Myocyte (in vitro differentiated cells): ENCODE measurements at places on chromosomes 1 and 21. TPM values are rescaled to one million over a fixed set of nuclear protein-coding genes. Genes with fewer than 3 reads are reported as not detected.

GRCh38 chr1:185038813-185039376 lies 6.5 kb upstream of the RNF2 start:
- no peak for DNase-seq

GRCh38 chr1:23527366-23527765 lies 3.7 kb downstream of the E2F2 start:
- DNase-seq: no peak

DNA sequence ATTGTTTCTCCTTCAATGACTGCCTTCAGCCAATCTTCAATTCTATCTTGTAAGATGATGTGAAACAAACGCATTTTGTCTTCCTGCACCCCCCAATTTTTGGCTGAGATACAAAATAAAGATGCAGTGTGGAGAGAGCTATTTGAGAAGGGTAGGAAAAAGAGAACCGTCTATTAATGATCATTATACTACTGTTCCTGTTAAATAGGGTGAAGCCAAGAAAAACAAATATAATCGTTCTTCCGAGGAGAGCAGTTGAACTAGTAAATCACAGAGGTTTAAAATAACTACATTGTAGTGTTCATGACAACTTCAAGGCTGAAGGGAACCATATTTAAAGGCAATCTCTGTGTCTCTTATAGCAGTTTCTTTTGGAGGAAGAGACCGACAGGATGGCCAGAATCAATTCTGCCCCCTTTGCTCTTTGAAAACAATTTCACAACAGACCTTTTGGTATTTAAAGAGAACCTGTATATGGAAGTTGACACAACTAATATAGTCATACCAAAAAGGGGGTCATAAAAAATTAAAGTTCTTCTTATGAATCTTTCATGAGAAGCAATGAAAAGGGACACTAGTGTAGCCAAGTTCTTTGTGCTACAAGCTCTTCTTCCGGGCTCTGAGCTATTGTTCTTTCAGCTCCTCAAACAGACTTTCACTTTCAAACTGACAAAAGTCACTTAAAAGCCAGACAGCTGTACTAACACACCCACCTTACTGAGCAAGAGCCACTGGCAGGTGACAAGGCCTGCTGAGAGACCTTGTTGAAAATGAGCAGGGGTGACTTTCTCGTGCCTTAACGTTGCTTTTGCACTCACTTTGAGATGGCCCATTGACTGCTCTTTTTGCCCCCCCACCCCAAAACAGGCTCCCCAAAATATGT lies 30.9 kb downstream of the PROX1 start:
- DNase-seq: no peak

The AMY1B gene
- total RNA-seq: not detected in 2 replicates

DNA sequence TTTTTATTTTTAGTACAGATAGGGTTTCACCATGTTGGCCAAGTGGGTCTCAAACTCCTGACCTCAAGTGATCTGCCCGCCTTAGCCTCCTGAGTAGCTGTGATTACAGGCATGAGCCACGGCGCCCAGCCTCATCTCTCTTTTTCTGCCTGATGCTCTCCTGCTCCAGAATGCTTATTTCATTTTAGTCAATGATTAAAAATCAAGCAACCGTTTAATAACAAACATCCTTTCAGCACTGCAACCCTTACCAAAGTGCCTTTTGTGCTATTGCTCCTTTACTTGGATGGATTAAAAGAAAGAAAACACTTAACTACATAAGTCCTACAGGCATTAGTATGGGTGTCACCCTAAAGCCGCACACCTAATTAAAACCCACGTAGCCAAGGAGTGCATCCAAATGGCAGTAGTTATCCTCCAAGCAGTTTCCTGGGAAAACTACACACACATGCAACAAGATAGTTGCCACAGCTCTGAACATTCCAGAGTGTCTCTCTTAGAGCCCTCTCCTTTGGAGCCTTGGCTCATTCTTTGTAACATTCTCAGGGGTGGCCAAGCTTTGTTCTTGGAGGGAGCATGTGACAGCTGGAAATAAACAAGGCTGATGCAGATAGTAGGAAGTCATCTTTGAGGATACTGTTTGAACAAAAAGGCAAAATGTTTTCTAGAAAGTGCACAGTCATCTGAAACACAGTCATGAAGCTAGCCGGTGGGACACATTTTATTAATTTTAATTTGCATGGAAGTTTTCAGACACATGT lies 51.2 kb downstream of the KCNJ15 start:
- peak; percentile 46 for DNase-seq

The CASQ2 gene
- total RNA-seq: 247 and 330 TPM in 2 replicates

GRCh38 chr1:64891448-64891825 lies 74.9 kb downstream of the JAK1 start:
- no peak for DNase-seq

- DNase-seq: no peak
These were observed 112.5 kb downstream of the RERE start for GRCh38 chr1:8704866-8705506.

GRCh38 chr1:39081271-39082009 lies 55.3 kb downstream of the NDUFS5 start:
- peak; percentile 37 for DNase-seq

The SLC44A3 gene
- total RNA-seq: 1.6 and 2.2 TPM in 2 replicates

The OXCT2 gene
- 0.16 and 0.88 TPM in 2 replicates for total RNA-seq

DNA sequence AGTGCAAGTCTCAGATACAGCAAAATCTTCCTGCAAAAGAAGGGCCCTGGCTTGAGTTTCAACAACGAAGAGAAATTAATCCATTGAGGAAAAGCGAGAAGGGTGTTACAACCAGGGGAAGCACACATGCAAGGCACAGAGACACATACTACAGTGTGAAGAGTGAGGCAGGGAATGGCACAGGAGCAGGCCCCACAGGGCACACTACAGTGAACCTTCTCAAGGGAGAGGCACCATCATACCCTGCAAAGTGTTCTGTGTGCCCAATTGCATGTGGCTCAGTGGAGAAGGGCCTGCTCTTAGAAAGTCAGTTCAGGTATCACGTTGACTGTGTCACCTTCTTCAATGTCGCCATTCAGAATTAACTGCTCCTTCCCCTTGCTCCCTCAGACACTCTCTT lies 60.3 kb downstream of the LMX1A start:
- no peak for DNase-seq

GRCh38 chr1:57633881-57634280 lies 210.0 kb upstream of the DAB1 start:
- DNase-seq: no peak

The ZNF648 gene
- not detected in 2 replicates for total RNA-seq

DNA sequence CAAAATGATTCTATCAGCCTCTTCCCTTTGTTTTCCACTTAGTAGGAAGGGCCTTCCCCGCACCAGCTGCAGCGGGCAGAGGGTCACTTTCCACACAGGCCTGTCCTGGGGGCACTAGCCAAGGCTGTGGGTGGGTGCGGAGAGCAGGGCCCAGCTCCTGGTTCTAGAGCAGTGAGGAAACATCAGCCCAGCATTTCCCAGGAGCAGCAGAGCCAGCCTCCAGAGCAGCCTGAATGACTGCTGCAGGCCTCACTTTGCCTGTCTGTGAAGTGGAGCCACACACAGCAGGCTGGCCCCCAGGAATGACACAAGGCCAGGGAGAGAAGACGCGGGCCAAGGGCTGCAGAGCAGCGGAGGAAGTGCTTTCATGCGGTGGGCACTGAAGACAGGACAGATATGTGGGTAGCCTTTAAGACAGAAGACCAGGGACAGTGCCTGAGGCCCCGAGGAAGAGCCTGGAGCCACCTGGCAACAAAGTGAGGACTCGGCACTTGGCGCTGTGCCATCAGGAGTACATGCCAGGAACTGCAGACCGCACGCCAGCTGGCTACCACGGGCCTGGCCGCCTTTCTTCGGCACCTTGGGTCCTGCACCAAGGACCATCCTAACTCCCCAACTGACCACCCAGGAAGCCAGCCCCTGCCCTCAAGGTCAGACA lies 42.0 kb downstream of the ACOT7 start:
- DNase-seq: peak; percentile 46

DNA sequence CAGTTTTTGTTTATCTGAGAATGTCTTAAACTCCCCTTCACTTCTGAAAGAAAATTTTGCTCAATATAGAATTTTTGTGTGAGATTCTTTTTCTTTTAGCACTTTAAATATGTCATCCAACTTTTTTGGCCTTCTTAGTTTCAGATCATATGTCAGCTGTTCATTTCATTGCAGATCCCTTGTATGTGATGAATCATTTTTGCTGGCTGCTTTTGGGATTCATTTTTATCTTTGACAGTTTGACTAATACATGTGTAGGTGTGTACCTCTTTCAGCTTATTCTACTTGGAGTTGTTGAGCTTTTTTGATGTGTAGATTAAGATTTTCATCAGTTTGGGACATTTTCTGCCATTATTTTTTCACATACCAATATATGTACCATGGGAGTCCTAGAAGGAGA lies 156.8 kb downstream of the FASLG start:
- DNase-seq: peak; percentile 44

- DNase-seq: no peak
These were observed 5.7 kb upstream of the ACBD6 start for GRCh38 chr1:180507795-180508724.

- no peak for DNase-seq
These were observed 43.7 kb downstream of the KIF21B start for GRCh38 chr1:200979574-200980451.

The TRIM46 gene
- total RNA-seq: 0.62 and 0.94 TPM in 2 replicates

The DISC1 gene
- total RNA-seq: 3.6 and 5.2 TPM in 2 replicates

The NBPF6 gene
- not detected in 2 replicates for total RNA-seq

DNA sequence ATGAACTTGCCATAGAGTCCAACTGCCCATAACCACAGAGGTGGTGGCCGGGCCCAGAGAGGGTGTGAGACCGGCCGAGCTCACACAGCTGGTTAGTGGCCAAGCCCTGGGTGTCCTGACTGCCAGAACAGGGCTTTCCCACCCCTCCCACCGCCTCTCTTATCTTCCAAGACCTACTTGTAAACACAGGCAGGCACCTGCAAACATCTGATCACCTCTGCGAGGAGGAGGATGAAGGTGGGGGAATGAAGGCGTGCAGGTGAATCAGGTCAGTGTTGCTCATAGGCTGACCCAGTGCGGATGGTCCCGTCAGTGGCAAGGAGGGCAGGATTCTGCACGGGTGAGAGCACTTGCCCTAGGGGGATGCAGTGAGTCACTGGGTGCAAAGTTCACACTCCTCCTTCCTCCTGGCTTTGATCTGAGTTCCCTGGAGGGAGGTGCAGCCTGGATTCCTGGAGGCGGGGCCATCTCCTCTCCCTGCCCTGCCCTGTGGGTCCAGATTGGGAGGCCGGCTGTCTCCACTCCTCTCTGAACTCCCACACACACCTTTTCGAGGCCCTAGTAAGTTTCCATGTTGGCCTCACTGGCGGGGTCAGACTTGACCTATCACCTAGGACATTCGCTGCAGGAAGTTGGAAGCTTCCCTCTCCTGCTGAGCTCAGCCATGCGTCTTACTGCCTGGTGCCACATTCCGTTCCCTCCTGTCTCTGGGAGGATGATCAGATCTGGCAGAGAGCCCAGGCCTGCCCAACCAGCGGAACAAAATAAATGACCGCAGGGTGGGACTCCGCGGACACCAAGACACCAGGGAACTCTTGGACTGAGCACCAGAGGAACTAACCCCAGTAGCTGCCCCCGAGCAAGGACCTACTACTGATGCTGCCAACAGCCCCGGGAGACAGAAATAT lies 7.3 kb downstream of the UQCRHL start:
- peak; percentile 84 for DNase-seq

DNA sequence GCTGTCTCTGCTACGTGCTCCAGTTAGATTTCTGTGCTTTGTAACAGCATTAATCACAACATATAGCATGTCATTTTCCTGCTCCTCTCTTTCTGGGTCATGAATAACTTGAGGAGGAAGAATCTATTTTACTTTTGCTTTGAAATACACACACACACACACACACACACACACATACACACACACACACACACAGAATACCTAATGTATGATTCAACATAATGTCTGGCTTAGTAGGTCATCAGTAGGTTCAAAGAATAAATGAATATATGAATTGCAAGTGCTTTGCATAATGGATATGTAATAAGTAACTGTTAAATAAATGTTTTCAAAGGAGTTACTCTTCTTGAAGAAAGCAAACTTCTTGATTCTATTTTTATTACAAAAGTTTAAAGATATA lies 249.0 kb downstream of the PDE4B start:
- no peak for DNase-seq

The IGSF9 gene
- total RNA-seq: 0.16 TPM in 1 of 2 replicates, not detected in the other

GRCh38 chr1:185960422-185961321 lies 226.5 kb downstream of the HMCN1 start:
- no peak for DNase-seq

The EFHD2 gene
- 84.4 and 207 TPM in 2 replicates for total RNA-seq

- DNase-seq: peak; percentile 43
These were observed 182.9 kb downstream of the BACH1 start for GRCh38 chr21:29481641-29482040.

DNA sequence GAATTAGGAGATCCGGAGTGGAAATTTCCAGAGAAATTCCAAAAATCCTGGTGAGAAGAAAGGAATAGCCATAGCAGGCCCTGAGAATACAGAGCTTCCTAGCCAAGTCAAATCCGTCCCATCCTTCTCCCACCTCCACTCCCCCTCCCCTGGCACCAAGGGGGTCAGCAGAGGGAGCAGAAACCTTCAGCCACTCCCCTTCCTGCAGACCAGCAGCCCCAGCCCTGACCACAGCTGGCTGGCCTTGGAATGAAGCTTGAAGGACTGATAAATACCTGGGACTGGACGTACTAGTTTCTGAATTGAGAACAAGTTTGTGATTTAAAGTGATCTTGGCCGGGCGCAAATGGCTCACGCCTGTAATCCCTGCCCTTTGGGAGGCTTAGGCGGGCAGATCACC lies 13.8 kb upstream of the RIPPLY3 start:
- no peak for DNase-seq

GRCh38 chr1:178798232-178798861 lies 72.5 kb downstream of the ANGPTL1 start:
- DNase-seq: no peak

The PKLR gene
- not detected in 2 replicates for total RNA-seq

DNA sequence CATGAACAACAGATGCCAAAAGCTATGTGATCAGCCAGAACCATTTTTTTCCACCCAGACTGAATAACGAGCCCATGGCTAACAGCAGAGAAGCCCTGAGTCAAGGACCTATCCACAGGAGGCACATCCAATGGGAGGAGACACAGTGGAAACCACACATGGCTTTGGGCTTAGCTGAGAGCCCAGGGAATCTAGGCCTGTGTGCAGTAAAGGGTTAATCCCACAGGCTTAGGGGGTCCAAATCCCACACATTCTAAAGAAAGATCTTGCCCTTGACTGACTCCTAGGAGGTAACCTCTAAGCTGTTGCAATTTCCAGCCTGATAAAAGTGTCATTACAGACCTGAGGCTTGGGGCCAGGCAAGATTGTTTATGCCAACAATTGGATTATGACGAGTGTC lies 194.5 kb downstream of the DSCAM start:
- no peak for DNase-seq
